ENCODE measurements at places on chromosomes 16 and 17. TPM values are rescaled to one million over a fixed set of nuclear protein-coding genes. Genes with fewer than 3 reads are reported as not detected.
A peak's percentile ranks its signal among the peaks of the same experiment; 100 is the strongest.

Gene PRAC1
- not detected for total RNA-seq

DNA sequence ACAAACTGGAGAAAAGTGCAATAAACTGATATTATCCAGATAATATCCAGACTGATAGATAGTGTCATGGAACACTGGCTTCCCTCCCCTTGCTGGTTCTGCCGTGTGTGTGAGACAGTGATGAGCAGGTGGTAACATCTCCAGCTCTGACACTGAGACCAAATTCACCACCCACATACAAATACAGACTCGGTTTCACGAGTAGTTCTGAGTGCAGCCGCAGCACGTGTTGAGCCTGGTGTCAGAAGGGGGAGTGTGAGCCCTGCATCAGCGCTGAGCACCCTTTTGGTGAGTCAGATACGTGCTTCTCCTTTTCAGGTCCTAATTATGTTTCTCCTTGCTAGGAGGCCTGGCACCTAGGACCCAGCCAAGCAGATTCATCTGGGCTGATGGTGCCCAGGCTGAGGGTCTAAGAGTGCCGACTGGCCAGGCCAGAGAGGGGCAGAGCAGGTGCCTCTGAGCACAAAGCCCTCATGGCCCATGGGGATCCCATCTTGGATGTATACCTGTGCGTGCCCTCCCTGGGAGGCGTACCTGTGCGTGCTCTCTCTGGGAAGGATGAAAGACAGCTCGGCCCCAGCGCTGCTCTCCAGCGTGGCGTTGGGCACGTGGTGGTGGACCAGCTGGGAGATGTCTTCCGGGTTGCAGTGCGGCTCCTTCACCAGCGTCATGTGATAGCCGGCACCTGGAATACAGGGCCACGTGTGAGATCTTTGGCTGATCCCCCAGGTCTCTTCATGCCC is 27.3 kb upstream of the RNPS1 start:
- no peak for DNase-seq

GRCh38 chr16:86791287-86792035 is 213.1 kb downstream of the FOXL1 start:
- no peak for DNase-seq

Gene FKBP10
- 196 TPM for total RNA-seq

Gene C1QTNF8
- total RNA-seq: not detected

DNA sequence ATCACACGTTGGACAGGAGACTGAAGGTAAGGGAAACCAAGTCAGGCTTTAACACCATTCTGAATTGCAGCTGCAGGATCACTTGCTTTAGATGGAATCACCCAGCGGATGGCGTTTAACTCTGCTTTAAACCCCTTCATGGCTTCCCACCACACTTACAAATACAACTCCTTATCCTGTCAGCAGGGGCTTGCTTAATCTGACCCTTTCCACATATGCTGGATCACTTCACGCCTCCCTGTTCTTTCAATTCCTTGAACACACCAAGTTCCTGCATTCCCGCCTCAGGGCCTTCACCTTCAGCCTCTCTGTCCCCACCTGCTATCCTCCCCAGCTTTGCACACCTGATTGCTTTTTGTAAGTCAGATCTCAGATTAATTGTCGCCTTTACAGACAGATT is 442.2 kb downstream of the MAF start:
- no peak for DNase-seq

Gene CMTM2
- total RNA-seq: not detected

Gene CBX2
- 9.5 TPM for total RNA-seq

Gene ARL6IP1
- total RNA-seq: 223 TPM

DNA sequence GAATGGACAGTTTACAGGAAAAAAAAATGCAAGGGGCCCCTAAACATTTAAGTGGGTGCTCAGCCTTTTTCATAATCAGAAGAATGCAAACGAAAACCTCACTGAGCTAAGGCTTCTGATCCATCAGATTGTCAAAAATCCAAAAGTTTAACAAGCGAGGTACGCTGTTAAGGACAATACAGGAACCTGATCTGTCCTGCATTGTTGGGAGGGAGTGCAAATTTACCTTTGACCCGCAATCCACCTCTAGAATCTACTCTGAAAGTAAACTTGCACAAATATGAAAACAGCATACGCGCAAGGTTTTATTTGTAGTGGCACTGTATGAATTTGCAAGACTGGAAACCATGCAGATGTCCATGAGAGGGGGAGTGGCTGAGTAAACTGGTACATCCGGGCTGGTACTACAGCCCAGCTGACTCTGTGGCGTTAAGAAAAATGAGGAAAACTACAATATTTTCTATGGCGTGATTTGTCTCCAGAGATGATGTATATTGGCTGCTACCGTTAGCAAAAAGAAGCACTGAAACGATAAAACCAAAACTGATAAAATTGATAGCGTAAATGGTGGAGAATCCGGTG is 28.8 kb upstream of the ST6GALNAC1 start:
- DNase-seq: no peak

DNA sequence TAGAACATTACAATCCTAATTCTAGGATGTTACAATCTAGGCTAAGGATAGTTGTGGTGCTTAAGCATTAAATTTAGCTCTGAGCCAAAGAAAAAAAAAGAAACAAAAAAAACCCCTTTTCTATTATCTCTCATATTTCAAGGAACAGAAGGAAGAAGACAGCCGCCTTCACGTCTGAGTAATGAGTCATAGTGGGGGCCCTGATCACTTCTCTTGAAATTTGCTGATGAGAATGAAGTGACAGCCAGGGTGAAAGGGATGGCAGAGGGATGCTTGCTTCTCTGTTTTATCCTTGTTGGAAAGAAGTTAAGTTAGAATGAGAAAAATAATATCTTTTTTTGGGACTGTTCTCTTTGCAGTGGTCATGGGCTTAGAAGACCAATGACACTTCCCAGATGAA is 82.6 kb upstream of the MPHOSPH6 start:
- no peak for DNase-seq

DNA sequence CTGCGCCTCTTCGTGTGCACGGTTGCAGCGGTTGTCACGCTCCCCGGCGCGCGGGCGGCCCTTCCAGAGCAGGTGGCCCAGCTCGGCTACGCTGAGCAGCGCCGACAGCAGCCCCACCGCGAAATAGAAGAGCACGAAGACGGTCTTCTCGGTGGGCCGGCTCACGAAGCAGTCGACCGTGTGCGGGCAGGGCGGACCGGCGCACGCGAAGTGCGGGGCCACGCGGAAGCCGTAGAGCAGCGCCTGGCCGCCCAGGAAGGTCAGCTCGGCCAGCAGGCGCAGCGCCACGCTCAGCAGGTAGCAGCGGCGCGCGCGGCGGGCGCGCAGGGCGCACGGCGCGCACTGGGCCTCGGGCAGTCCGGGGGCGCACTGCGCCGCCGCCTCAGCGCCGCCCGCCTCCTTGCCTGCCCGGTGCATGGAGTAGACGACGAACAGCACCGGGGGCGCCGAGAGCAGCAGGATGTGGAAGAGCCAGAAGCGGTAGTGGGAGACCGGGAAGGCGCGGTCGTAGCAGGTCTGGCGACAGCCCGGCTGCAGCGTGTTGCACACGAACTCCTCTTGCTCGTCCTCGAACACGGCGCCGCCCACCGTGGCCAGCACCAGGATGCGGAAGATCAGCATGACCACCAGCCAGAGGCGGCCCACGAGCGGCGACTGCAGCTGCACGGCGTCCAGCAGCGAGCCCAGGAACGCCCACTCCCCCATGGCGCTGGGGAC is 1.3 kb downstream of the GJD3 start:
- no peak for DNase-seq

DNA sequence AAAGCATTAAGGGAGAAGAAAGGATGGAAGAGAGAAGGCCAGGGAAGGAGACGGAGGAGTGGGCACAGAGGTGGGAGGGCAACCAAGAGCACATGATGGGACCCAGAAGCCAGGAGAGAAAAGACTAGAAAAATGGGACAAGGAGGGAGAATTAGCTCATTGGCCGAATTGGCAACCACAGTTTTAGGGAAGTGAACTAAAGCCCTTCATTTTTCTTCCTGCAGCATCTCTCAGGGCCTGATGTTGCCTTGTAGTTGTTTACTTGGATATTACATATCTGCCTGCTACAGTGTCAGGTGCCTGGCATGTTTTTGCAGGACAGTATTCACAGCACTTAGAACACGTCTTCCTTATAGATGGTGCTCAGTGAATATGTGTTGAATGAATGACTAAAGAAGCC is 19.0 kb downstream of the EMP2 start:
- no peak for DNase-seq

DNA sequence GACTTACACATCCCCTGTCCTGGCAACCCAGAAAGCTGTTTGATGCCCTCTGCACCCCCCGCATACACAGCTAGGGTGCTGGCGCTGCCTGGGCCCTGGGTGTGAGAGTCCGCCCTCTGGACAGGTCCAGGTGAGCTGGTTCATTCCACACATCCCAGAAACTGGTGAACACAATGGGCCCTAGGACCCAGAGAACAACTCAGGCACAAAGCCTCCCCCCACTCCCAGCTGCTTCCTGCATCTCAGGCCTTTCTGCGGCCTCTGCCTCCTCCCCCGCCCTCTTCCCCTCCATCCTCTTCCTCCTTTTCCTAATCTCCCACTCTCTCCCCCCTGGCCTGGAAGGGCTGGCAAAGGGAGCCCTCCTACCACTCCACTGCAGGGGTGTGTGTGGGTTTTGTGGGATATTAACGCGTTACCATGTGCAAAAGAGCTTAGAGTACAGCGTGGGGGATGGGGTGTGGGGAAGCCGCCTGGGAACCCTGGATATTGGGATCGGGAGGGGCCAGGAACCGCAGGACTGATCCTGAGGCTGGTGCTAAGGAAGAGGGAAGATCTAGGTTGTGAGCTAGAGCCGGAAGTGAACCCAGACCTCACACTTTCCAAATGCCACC is 1.6 kb upstream of the PPP1R9B start:
- peak; percentile 72 for DNase-seq

Gene CNGB1
- 0.11 TPM for total RNA-seq

Data from pulmonary artery endothelial cell (primary cell).